ENCODE measurements at places on chromosomes 4 and X.
A peak's percentile ranks its signal among the peaks of the same experiment; 100 is the strongest.

- DNase-seq = no peak
Observed at GRCh38 chr4:187491959-187492358, 503.6 kb upstream of the ZFP42 start.

GRCh38 chr4:132642016-132642817 is 506.9 kb upstream of the PCDH10 start:
- peak; percentile 2 for DNase-seq

DNA sequence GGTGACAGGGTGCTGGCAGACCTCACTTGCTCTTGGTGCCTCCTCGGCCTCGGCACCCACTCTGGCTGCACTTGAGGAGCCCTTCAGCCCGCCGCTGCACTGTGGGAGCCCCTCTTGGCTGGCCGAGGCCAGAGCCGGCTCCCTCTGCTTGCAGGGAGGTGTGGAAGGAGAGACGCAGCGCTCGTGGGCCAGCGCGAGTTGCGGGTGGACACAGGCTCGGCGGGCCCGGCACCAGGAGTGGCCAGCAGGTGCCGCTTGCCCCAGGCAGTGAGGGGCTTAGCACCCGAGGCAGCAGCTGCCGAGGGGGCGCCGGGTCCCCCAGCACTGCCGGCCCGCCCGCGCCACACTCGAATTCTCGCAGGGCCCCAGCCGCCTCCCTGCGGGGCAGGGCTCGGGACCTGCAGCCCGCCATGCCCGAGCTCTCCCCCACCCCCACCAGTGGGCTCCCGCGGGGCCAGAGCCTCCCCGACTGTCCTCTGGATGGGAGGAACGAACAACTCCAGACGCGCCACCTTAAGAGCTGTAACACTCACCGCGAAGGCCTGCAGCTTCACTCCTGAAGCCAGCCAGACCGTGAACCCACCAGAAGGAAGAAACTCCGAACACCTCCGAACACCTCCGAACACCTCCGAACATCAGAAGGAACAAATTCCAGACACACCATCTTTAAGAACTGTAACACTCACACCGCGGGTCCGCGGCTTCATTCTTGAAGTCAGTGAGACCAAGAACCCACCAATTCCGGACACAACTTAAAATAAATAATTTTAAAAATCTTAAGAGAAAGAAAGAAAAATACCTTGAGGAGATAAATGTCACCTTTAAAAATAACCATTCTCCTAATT is 311.1 kb upstream of the SLC7A11 start:
- no peak for DNase-seq

GRCh38 chrX:118126286-118126685 is 9.7 kb upstream of the KLHL13 start:
- DNase-seq = no peak

GRCh38 chr4:168486912-168487281 is 6.6 kb upstream of the DDX60L start:
- DNase-seq = peak; percentile 57

DNA sequence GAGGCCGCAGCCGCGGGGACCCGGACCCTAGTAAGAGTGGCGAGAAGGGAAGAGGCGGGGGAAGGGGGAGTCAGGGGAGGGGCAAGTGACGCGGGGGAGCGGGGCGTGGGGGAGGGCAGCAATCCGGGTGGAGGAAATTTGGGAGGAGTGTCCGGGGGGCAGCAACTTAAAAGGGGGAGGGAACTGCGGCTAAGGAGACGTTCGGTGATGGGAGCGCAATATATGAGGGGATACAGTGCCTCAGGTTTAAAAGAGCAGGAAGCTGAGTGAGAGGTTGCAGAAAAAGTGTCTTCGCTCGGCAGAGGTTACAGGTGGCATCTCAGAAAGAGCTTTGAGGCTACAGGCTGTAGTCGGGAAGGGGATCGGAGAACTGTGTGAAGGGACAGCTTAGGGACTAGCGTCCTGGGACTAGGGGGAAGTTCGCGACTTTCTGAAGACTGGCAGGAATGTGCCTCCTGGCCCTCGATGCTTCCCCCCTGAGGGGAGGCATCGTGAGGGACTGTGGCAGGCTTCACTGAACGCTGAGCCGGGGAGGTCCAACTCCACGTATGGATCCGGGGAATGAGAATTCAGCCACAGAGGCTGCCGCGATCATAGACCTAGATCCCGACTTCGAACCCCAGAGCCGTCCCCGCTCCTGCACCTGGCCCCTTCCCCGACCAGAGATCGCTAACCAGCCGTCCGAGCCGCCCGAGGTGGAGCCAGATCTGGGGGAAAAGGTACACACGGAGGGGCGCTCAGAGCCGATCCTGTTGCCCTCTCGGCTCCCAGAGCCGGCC is 519 bp downstream of the FOXO4 start:
- DNase-seq = no peak

DNA sequence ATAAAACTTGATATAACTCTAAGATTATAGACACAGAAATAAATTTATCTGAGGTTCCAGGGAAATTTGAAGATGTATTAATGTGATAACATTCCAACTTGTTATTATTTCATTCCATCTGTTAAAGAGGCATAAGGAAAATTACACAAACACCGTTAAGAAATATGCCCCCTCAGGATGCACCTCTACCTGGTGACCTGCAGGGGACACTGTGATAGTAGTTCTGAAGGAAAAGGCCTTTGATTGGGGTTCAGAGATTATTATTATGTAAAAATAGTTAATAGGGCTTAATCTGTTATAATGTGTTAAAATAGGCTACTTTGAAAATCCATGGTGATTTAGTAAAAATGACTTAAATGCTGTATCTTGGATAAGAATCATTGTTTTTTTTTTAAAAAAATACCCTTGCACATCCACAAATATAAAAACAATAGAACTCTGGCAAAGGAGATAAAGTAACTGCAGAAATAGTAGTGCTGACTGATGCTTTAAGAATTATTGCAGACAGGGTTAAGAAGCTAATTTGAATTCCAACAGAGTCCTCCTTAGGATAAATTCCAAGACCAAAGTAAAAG is 6.1 kb upstream of the ABRAXAS1 start:
- DNase-seq = peak; percentile 5

- no peak for DNase-seq
Observed at GRCh38 chr4:1315306-1315705, 25.6 kb downstream of the MAEA start.

- DNase-seq = no peak
Observed at GRCh38 chr4:188423039-188423438, 283.8 kb downstream of the TRIML1 start.

- no peak for DNase-seq
Observed at GRCh38 chrX:105567082-105567481, 255.3 kb upstream of the NRK start.

- no peak for DNase-seq
Observed at GRCh38 chr4:189143263-189143952, 797.3 kb upstream of the FRG1 start.

DNA sequence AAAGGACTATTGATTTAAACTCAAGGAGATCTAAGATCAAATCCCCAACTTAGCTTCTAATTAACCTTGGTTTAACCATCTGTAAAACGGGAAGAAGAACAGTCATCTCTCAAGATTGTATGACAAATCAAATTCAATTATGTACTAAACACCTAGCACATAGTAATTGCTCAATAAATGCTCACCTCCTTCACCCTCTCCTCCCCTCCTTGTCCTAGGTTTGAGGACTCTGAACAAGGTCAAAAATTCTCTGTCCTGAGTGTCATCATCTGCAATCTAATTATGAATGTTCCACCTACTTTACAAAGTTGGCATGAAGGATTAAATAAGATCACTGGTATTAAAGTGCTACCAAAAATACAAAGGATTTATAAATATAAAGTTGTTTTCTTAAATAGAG is 320.1 kb upstream of the PPARGC1A start:
- no peak for DNase-seq

DNA sequence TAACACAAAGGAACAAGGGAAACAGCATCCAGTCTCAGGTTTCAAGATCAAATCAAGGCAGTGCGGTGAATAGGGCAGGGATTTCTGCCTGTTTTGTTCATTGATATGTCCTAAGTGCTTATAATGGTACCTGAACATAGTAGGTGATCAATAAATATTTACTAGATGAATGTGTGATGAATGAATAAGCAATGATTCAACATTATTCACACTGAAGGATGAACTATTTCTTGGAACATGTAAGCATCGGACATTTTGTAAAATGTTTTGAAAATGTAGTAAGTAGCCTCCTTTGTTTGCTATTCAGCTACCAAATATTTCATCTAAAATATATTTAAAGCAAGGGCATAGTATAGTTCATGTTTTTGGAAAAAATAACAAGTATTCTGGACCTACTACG is 67.8 kb downstream of the USP38 start:
- DNase-seq = no peak

DNA sequence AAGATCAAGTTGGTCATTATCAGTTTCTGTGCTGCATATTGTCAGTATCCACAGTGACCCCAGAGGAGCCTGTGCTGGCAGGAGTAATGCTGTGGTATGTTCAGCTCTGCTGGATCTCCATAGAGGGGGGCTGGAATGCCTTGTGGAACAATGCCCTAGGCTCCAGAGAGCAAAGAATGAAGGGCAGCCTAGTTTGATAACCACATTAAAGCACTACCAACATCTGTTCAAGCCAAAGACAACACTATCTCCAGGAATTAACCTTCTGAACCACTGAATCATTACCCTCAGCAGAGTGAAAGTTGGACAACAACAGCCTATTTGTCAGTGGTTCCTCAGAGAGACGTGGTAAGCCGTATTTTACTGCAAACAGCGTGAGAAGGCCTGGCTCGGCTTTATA is 192.3 kb upstream of the CXorf66 start:
- DNase-seq = peak; percentile 44

GRCh38 chr4:21512353-21512752 is 436.2 kb downstream of the KCNIP4 start:
- DNase-seq = peak; percentile 21

- no peak for DNase-seq
Observed at GRCh38 chrX:54180403-54180802, 2.7 kb downstream of the FAM120C start.

- DNase-seq = no peak
Observed at GRCh38 chrX:14489437-14489836, 39.9 kb upstream of the GLRA2 start.

DNA sequence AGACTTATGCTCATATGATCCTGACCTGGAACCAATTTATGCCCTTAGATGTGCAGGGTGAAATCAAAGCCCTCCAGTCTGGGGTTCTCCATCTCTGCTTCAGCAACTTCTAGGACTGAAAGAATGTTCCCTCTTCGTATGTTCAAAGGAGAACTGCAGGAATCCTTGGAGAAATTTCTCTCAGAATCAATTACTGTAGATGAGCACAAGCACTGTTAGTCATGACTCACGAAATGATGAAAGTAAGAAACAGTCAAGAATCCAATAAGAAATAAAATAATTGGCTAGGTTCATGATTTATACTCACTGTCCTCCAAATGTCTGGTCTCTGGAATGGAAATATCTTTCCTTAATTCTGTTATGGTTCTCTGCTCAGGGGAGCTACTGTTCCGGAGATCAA is 348.2 kb downstream of the PDGFC start:
- no peak for DNase-seq

DNA sequence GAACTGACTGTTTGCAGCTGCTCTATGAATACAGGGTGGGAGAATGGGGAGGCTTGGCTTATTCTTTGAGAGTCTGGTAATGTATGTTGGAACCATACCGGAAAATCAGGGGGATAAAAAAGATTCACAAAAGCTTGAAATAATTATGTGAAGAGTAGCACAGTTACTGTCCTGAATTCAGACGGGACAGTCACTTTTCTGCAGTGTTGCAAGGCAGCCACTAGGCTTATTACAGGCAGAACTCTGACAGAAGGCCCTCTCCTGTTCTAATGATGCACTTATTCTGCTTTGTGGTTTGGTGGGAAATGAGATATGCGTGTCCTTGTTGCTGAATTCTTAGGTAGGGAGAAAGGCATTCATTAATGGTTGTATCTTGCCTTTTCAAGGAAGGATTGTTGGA is 37.2 kb downstream of the GUCY1B1 start:
- no peak for DNase-seq

GRCh38 chrX:586351-586750 is 44.2 kb upstream of the SHOX start:
- DNase-seq = no peak

DNA sequence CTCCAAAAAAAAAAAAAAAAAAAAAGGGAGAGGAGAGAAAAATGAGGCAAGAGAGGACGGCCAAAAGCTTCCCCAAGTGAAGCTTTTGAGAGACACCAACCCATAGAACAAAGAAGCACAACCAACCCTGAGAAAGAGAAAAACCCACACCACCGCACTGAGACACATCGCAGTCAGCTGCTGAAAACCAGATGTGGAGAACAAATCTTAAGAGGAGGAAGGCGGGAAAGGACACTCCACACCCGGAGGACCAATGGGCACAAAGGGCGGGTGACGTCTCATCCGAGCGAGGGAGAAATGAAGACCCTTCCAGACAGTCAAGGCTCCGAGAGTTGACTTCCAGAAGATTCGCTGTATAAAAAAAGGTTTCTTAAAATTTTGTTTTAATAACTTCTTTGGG is 112.1 kb downstream of the AFAP1 start:
- DNase-seq = no peak

- no peak for DNase-seq
Observed at GRCh38 chr4:182593402-182593801, 323.8 kb downstream of the DCTD start.

DNA sequence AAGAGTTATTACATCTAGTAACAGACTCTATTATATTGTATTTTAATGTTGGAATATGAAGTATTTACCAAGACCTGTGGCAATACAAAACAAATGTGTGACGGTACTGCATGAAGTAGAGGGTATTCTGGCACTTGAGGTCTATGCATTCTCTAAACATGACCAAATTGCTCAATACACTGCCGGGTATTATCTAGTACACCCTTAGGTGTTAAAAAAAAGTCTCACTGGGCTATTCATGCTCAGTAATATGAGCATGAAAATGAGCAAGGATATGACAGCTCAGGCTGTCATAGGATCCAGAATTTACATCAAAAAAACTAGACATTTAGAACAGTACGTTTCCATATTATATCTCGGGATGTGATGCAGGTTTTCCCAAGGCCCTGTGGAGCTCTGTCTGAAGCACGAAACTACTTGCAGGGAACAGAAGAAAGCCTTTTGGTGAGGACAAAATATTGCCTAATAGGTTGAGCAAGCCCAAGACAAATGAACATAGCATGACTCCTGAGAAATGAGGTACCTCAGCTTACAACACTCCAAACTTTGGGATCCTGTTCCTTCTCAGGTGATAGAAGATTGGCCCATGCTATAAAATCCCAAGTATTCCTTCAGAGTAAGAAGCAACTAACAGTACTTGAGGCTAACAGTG is 74.1 kb upstream of the MAOA start:
- no peak for DNase-seq

DNA sequence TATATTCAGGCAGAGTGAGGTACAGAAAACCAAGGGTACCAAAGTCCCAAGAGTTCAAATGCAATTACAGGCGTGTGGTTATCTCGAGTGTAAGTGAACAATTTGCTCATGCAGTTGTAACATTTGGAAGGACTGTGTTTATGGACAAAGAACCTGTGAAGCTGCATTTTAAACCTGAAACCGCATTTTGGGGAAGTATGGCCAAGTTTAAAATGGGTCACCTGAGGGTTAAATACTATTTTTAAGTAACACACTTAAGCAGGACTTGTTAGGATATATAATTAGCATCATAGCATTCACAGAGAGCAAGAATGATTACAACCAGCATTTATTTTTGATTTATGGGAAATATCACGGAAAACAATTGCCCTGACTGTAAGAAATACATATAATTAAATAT is 79.1 kb upstream of the LCORL start:
- no peak for DNase-seq
